CD4-positive, alpha-beta T cell treated with Interleukin-12 subunit alpha and Interleukin-12 subunit beta, for 1 hour (primary cell): ENCODE measurements at places on chromosomes 1 and 21.

DNA sequence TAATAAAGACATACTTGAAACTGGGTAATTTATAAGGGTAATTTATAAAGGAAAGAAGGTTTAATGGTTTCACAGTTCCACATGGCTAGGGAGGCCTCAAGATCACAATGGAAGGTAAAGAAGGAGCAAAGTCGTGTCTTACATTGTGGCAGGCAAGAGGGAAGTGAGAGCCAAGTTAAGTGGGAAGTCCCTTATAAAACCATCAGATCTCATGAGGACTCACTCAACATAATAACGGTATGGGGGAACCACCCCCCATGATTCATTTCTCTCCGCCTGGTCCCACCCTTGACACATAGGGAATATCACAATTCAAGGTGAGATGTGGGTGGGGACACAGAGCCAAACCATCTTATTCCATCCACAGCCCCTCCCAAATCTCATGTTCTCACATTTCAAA is 76.8 kb upstream of the ZNF678 start:
- DNase-seq, result no peak

DNA sequence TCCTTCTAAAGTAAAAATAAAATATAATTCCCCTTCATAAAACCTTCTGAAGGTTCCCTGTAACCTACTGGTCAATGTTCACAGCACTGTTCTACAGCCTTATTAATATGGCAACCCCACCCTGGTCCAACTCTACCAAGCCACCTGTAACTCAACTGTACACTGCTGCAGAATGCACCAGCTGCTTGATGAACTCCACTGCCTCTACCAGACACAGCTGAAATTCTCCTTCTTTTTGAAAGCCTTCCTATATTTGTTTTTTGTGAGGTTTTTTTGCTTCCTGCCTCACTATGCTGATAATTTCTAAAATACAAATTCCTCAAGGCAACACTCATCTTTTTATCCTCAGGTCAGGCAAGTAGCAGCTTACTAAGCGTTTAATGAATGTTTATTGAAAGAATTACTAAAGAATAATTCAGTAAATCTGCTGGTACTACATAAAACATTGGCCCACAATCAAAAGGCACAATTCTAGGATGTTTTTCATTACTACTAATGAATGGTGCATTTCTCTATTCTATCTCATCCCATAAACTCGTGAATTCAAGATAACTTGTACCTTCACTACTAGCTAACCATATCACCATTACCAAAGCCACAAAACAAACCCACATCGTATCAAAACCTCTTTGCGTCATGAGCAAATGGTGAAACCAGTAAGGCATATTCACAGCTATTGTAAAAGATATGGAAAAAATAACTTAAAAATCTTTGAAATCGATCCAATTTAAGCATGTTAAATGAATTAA is 2.4 kb downstream of the SSX2IP start:
- DNase-seq, result no peak

DNA sequence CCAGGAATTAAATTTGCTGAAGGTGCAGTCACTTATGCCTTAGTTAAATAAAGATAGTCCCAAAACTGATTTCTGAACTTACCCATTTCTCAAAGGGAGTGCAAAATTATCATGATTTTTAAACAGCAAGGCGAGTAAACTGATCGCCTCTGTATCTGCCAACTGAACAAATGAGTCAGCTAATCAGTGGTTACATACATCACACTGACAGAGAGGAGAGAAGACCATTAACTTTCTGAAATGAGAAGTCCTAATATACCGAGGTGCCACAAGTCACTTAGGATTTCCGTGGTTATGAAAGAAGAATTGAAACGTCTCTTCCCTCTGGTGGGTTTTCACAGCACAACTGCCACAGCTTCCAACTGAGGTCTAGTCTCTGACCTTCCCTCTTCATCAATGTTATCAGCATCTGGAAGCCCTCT is 400.7 kb downstream of the SMYD3 start:
- no peak for DNase-seq

GRCh38 chr1:93690921-93691789 is 9.5 kb upstream of the BCAR3 start:
- DNase-seq, result no peak

GRCh38 chr1:208510192-208510952 is 266.2 kb upstream of the PLXNA2 start:
- DNase-seq, result no peak

GRCh38 chr1:117098287-117098890 is 23.2 kb downstream of the TRIM45 start:
- no peak for DNase-seq
